ENCODE measurements at places on chromosomes 5 and 9.

- no peaks in the 10 kb centered on the region for H3K4me1 ChIP-seq
- no peaks in the 10 kb centered on the region for H3K36me3 ChIP-seq
- no peak for DNase-seq
- H3K27me3 ChIP-seq = no peaks in the 10 kb centered on the region
- H3K4me3 ChIP-seq = no peak overlapping the region
- H3K27ac ChIP-seq = no peak overlapping the region
Measured at GRCh38 chr5:89584339-89584956, 701.5 kb upstream of the MEF2C start.

- H3K36me3 ChIP-seq = peaks cover 34% of the 10 kb centered on the region
- H3K4me1 ChIP-seq = no peaks in the 10 kb centered on the region
- H3K27me3 ChIP-seq = no peaks in the 10 kb centered on the region
- H3K27ac ChIP-seq = no peak overlapping the region
Measured at GRCh38 chr9:113177251-113177650, 26.4 kb downstream of the SLC31A2 start.

- H3K27me3 ChIP-seq = no peaks in the 10 kb centered on the region
- no peaks in the 10 kb centered on the region for H3K36me3 ChIP-seq
- H3K4me3 ChIP-seq = no peak overlapping the region
- no peak for DNase-seq
Measured at GRCh38 chr5:756171-756570, 28.4 kb downstream of the ZDHHC11B start.

GRCh38 chr5:32541241-32541640 lies 44.1 kb upstream of the SUB1 start:
- no peaks in the 10 kb centered on the region for H3K4me1 ChIP-seq
- no peaks in the 10 kb centered on the region for H3K36me3 ChIP-seq
- no peak overlapping the region for H3K27ac ChIP-seq
- no peak for DNase-seq

GRCh38 chr9:89596937-89597555 lies 7.8 kb upstream of the GADD45G start:
- no peaks in the 10 kb centered on the region for H3K4me1 ChIP-seq
- DNase-seq = no peak
- no peak overlapping the region for H3K27ac ChIP-seq
- H3K27me3 ChIP-seq = no peaks in the 10 kb centered on the region

GRCh38 chr5:1429496-1429895 lies 15.7 kb downstream of the SLC6A3 start:
- H3K4me3 ChIP-seq = no peak overlapping the region
- no peak overlapping the region for H3K27ac ChIP-seq
- no peak for DNase-seq
- H3K27me3 ChIP-seq = no peaks in the 10 kb centered on the region

- no peak overlapping the region for H3K27ac ChIP-seq
- no peaks in the 10 kb centered on the region for H3K36me3 ChIP-seq
- DNase-seq = no peak
- no peak overlapping the region for H3K4me3 ChIP-seq
- H3K4me1 ChIP-seq = peaks cover 2% of the 10 kb centered on the region
- H3K27me3 ChIP-seq = no peaks in the 10 kb centered on the region
Measured at GRCh38 chr5:14394365-14394764, 187.2 kb upstream of the OTULINL start.

GRCh38 chr9:109846776-109847175 lies 66.8 kb downstream of the PALM2AKAP2 start:
- no peak overlapping the region for H3K27ac ChIP-seq
- H3K4me3 ChIP-seq = no peak overlapping the region
- no peaks in the 10 kb centered on the region for H3K27me3 ChIP-seq
- H3K4me1 ChIP-seq = no peaks in the 10 kb centered on the region

GRCh38 chr9:6565312-6565711 lies 80.2 kb downstream of the GLDC start:
- H3K36me3 ChIP-seq = no peaks in the 10 kb centered on the region
- DNase-seq = no peak
- no peak overlapping the region for H3K27ac ChIP-seq
- no peaks in the 10 kb centered on the region for H3K27me3 ChIP-seq
- no peak overlapping the region for H3K4me3 ChIP-seq
- H3K4me1 ChIP-seq = no peaks in the 10 kb centered on the region

GRCh38 chr9:124661271-124661670 lies 109.8 kb downstream of the NR6A1 start:
- H3K27ac ChIP-seq = no peak overlapping the region
- peaks cover 7% of the 10 kb centered on the region for H3K4me1 ChIP-seq
- no peaks in the 10 kb centered on the region for H3K27me3 ChIP-seq
- DNase-seq = no peak

DNA sequence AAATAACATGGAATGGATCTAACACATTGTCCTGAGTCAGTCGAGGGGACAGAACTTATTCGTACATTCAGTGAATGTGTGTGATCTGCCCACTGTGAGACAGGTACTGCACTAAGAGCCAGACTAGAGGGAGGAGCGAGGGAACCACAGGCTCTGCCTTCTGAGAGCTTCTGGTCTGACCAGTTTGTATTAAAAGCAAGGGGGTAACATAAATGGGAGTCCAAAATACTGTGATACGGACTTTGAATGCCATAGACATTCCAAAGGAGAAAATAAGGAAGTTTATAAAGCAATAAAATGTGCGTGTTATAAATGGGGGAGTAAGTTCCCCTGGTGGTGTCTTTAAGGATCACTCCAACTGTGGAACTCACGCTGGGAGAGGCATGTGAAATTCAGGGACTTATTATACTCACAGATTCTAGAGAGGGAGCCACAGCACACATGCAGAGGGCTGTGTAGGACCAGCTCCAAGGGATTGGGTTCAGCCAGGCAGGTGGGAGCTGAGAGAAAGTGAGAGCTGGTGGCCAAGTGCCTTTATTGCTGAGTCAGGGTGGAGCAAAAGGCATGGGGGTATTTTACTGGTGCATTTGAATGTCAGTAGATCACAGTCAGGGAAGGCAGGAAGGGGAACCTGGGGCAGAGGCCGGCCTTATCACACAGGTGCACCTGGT lies 186.5 kb upstream of the WWC1 start:
- no peak for DNase-seq
- no peak overlapping the region for H3K4me3 ChIP-seq
- H3K27me3 ChIP-seq = no peaks in the 10 kb centered on the region
- H3K27ac ChIP-seq = no peak overlapping the region
- H3K4me1 ChIP-seq = no peaks in the 10 kb centered on the region

GRCh38 chr9:21744841-21745240 lies 57.6 kb upstream of the MTAP start:
- no peaks in the 10 kb centered on the region for H3K27me3 ChIP-seq
- no peaks in the 10 kb centered on the region for H3K4me1 ChIP-seq
- H3K27ac ChIP-seq = no peak overlapping the region
- no peak for DNase-seq
- H3K36me3 ChIP-seq = no peaks in the 10 kb centered on the region
